ENCODE measurements at places on chromosomes 1 and 21. TPM values are rescaled to one million over a fixed set of nuclear protein-coding genes. Genes with fewer than 3 reads are reported as not detected.

GRCh38 chr1:201072149-201072548, 40.1 kb downstream of the CACNA1S start:
- ATAC-seq: no peak

The NUP210L gene
- total RNA-seq: 0.04 TPM

The MTX1 gene
- total RNA-seq: 31.3 TPM

- ATAC-seq: no peak
These were observed 221.2 kb downstream of the PRDM2 start for GRCh38 chr1:13921190-13921589.

The WDR64 gene
- not detected for total RNA-seq

DNA sequence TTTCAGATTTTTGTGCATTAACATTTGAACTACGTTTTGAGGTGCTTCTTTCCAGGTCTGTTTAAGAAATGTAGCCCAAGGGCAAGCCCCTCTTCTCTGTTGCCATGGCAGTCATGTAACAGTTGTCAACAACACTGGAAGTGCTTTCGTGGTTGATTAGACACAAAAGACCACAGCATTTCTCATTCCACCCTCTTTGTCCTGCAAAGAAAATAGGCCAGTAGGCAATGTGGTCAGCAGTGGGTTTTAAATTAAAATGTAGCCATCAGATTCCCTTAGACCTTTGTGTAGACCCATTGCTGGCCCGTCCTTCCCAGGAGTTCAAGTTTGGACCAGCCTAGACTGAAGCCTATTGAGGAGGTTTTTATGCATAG, 35.4 kb downstream of the VANGL1 start:
- ATAC-seq: no peak

The WNT3A gene
- total RNA-seq: not detected

DNA sequence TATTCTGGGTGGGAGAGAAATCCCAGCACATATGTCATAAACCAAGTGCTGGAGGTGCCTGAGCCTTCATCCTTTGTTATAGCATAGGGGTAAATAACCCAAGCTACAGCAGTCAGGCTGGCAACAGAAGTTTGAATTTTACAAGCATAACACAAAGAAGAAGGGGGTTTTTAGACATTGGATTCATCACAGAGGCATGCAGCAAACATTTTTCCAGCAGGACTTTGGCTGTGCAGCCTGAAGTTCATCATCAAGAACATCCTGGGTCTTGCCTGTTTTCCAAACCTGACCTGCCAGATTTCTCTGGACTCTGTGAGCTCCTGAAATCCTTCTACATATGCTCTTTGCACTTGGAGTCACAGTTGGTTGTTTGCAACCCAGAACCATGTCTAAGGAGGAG, 16.2 kb downstream of the PTGER3 start:
- ATAC-seq: no peak

The VCAM1 gene
- not detected for total RNA-seq

DNA sequence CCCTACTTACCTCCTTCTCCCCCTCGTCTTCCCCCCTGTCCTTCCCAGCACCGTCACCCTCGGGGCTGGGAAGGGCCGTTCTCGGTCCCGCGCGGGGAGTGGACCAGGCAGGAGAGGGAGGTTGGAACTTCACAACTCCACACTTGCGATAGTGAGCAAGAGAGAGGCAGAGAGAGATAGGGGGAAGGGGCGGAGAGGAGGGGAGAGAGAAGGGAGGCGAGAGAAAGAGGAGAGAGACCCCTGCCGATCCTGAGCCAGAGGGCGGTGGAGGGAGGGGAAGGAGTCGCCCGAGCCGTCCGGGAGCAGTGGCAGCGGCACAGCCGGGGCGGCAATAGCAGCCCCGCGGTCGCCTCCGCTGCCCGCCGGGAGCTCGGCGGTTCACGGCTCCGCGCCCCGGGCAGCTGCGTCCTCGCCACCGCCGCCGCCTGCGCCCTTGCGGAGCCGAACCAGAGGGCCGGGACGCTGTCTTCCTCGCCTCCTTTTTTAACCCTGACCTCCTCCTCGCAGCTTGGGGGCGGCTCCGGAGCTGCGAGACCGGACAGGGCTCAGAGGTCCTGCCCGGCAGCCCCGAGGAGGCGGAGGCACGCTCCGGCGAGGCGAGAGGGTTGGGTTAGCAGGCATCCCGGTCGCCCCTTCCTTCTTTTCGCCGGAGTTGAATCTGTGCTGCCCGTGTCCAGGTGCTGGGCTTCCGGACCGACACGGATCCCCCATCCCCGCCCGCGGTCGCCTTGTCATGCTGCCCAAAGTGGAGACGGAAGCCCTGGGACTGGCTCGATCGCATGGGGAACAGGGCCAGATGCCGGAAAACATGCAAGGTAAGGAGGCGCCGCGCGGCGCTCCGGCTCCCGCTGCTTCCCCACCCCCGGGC, 11.7 kb downstream of the NR5A2 start:
- peak; percentile 40 for ATAC-seq

DNA sequence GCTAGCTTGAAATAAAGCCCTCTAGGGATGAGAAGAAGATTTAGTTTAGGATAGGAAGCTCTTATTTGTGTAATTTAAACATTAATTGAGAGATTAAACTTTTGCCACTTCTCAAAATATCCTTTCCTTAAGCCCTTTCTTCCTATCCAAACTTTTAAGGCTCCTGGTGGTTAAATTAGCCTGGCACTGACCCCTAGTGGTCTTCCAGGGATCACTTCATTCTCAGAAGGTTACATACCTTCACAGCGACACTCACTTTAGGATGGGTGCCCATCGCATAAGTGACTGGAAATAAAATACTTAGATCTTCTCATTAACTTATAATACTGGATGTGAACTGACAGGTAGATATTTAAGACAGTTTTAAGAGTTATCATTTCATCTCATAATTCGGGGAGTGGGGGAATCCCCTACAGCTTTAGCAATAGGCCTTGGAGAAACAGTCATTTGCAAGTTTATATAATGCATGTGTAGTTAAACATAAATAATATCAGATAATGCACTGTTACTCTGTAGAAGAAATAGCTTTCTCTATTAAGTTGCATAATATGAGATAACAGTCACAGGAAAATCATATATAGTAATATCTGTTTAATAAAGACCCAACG, 7.4 kb downstream of the LHX9 start:
- peak; percentile 52 for ATAC-seq

The PTAFR gene
- total RNA-seq: 0.32 TPM

- ATAC-seq: peak; percentile 40
These were observed at the start of gene TMEM52 for GRCh38 chr1:1918901-1919303. TSS of gene TMEM52 (minus strand) at chr1:1919279. CDS start at chr1:1919265, 14 bp downstream.

The MR1 gene
- 21.9 TPM for total RNA-seq

The TMEM50A gene
- 125 TPM for total RNA-seq

The DCAF6 gene
- total RNA-seq: 25.9 TPM

GRCh38 chr1:56814205-56814604, 5.0 kb downstream of the FYB2 start:
- ATAC-seq: no peak

GRCh38 chr1:21051177-21051825, 125.4 kb downstream of the EIF4G3 start:
- ATAC-seq: no peak

GRCh38 chr1:53123453-53124140, 18.8 kb downstream of the SLC1A7 start:
- no peak for ATAC-seq

DNA sequence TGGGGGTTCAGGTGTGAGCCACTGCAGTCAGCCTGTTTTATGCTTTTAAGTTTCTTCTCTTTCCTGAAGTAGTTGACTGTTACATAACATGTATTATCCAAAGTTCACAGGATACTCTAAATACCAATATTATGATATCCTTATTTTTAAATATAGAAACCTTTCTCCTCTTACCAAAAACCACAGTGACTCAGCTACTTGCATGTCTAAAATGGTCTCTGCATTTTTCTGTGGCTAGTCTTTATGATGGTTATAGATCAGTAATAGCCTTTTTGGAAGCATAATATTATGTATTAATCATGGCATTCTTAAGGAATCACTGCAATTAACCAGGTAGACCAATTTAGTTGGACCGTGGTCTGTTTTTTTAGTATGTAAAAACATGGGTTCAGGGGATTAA, 210.8 kb upstream of the CACYBP start:
- no peak for ATAC-seq

GRCh38 chr1:94105581-94105952, 15.4 kb downstream of the ABCA4 start:
- ATAC-seq: no peak

DNA sequence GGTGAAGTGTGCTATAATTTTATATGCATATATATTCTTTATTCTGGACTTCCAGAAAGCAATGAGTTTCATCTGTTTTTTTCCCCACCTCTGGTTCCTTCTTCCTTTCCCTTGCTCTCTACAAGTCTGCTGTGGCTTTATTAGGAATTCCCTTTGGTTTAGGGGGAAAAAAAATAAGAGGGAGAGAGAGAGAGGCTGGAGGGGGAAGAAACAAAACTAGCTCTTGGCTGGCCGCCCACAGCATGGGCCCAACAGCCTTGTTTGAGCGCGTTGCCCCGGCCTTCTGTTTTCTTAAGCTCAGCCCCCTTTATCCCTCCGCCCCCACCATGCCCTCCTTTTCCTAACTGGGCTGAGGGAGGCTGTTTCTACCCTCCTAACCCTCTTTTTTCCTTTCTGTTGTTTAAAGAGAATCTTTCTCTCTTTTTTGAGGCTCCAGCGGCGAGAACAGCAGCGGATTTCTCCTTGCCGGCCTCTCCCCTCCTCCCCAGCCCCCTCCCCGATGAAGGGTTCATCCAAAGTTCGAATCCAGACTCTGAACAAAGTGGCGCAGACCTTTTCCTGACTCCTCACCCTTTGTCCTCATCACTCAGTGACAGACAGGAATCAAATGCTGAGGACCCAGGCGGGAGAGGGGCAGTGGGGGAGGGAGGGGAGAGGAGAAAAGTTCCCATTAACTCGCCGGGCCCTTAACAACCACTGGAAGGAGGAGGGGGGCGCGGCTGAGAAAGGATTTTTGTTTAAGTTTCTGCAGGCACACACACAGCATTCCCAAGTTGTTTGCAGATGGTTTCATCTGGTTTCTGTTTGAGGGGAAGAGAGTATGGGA, 29.7 kb downstream of the PBX1 start:
- no peak for ATAC-seq

DNA sequence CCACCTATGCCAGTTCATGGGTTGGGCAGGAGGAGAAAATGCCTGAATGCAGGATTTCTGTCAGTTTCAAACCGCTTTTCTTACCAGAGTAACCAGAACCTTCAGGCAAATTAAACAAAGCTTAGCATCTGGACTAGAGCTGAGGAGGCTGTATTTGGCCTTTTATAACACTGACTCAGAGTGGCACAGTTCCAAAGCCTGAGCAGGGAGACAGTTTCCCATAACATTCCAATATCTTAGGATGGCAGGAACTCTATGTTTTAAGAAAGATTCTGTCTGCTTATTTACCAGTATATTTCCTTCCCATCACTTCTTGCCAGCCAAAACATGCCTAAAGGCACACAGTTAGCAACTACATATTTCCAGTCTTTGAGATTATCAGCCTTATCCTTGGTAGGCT, 46.8 kb downstream of the UBR4 start:
- ATAC-seq: no peak

DNA sequence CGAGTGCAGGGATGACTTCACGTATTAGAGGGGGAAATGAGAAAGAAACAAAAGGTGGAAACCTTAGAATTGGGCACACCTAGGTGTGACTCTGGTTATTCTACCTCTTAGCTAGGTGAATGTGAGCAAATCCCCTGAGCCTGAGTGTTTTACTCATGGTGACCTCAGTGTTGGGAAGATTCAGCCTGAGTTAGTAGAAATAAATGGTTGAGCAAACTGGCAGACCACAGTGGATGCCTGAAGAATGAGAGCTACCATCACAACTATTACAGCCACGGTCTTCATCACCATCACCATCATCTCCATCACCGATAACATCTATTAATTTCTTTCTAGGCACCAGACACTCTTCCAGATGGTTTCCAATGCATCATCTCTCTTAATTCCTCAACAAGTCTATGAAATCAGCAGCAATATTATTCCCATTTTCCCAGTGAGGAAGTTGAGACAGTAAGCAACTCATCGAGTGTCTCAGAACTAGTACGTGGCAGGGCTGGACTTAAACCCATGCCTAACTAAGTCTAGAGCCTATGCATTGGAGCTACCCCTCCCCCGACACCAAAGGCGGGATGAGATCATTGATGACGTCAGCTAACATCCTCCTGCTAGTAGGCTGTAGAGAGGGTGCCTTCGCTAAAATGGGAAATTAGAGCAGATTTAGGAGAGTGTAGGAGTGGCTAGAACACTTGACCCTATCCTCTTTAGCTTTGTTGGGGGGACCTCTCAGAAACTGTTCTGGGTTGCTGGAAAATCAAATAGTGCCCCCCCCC, 7.9 kb upstream of the KAZN start:
- ATAC-seq: no peak

DNA sequence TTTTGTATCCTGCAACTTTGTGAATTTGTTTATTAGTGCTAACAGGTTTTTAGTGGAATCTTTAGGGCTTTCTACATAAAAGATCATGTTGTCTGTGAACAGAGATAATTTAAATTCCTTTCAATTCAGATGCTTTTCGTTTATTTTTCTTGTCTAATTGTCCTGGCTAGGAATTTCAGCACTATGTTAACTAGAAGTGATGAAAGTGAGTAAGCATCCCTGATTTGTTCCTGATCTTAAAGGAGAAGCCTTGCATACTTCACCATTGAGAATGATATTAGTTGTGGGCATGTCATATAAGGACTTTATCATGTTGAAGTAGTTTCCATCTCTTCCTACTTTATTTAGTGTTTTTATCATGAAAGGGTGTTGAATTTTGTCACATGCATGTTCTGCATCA, 23.6 kb upstream of the TRIM67 start:
- no peak for ATAC-seq

GRCh38 chr1:96416111-96416595, 305.4 kb upstream of the PTBP2 start:
- ATAC-seq: no peak

The SLC35D1 gene
- 16.2 TPM for total RNA-seq

GRCh38 chr1:243554686-243555085, 295.4 kb downstream of the AKT3 start:
- ATAC-seq: no peak

GRCh38 chr1:239308701-239309333, 77.6 kb upstream of the CHRM3 start:
- ATAC-seq: peak; percentile 57

GRCh38 chr1:42786097-42786496, 1.3 kb downstream of the TMEM269 start:
- ATAC-seq: no peak

DNA sequence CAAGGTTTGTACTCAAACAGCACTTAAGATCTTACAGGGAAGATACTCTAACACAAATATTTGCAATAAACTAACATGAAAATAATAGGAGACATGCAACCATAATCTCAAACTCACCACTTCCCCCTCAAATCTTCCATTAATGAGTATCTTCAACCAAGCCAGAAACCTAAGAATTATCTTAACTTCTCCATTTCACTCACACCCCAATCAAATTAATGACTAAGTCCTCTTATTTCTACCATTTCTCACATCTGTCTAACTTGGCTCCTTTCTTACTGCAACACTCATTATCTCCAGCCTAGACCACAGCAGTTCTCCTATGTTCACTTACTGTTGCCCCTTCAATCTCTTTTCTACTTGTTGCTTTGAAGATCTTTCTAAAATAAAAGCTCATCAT, 10.4 kb downstream of the RBBP5 start:
- ATAC-seq: no peak

The PLCH2 gene
- total RNA-seq: 28.1 TPM

DNA sequence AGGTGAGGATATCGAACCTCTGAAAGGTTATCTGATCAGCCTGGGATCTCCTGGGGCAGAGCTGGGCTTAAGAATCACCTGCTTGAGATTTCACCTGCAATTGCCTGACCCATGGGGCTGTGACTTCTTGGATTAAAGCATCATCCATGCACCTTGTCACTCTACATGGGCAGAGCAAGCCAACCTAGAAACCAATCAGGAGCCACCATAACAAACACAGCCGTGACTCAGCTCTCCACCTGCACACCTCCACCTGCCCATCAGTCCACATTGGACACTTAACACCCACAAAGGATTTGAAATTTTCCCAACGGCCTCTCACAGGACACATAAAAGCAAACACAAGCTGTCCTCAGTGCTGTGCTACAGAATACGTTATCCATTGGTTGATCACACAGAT, 35.1 kb upstream of the ETS2 start:
- ATAC-seq: no peak
